Ascending aorta (tissue), 2 donors: ENCODE measurements at places on chromosomes 6 and 20. TPM values are rescaled to one million over a fixed set of nuclear protein-coding genes. Genes with fewer than 3 reads are reported as not detected.

GRCh38 chr6:21998582-21998981 is 298.3 kb downstream of the PRL start:
- H3K4me3 ChIP-seq: no peak overlapping the region
- no peaks in the 10 kb centered on the region for H3K36me3 ChIP-seq
- peaks cover 14% of the 10 kb centered on the region for H3K4me1 ChIP-seq
- no peaks in the 10 kb centered on the region for H3K27me3 ChIP-seq
- DNase-seq: no peak

DNA sequence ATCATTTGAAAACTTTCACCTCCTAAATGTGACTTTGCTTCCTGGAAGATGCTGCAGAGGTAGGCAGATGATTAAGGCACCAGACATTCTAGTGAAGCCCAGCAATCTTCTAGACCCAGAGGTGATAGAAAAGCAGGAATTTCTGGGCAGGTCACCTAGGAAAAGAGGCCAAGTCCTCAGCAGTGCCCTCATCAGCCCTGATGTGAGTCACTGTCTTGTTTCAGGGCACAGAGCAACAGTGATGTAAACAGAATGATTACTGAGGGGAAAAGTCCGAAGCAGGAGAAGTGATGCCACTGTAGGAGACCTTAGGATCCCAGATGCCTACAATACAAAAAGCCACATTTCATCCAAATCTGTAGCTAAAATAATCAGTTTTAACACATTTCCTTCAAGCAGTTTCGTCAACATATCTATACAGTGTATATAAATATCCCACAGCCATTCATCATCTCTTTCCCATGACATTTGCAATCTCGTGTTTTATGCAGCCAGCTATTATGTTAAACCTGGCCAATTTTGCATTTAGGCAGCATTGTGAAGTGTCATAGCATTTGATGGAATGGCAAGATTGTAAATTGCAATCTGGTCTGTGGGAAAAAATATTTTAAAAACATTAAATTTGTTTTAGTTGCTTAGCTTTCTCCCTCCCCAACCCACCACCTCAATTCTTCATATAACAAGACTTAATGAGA is 401.2 kb upstream of the RNF217 start:
- H3K27me3 ChIP-seq: no peaks in the 10 kb centered on the region
- no peak for DNase-seq
- no peak overlapping the region for H3K27ac ChIP-seq
- no peaks in the 10 kb centered on the region for H3K4me1 ChIP-seq
- H3K4me3 ChIP-seq: no peak overlapping the region

The ADISSP gene
- total RNA-seq: 48.4 TPM

The SCRT2 gene
- not detected for total RNA-seq

The SPAG4 gene
- total RNA-seq: 35.3 TPM

- no peaks in the 10 kb centered on the region for H3K27me3 ChIP-seq
- no peak overlapping the region for H3K27ac ChIP-seq
- DNase-seq: no peak
- no peaks in the 10 kb centered on the region for H3K36me3 ChIP-seq
These were observed 411.7 kb downstream of the EPM2A start for GRCh38 chr6:145323646-145324045.

The C6orf132 gene
- 1.3 TPM for total RNA-seq

GRCh38 chr6:16511723-16512489 is 249.4 kb downstream of the ATXN1 start:
- no peaks in the 10 kb centered on the region for H3K27me3 ChIP-seq
- DNase-seq: no peak
- H3K4me3 ChIP-seq: no peak overlapping the region
- H3K4me1 ChIP-seq: peaks cover 20% of the 10 kb centered on the region

GRCh38 chr20:59078231-59078630 is 35.6 kb upstream of the PRELID3B start:
- H3K4me1 ChIP-seq: no peaks in the 10 kb centered on the region
- H3K27ac ChIP-seq: no peak overlapping the region
- H3K27me3 ChIP-seq: no peaks in the 10 kb centered on the region
- no peak overlapping the region for H3K4me3 ChIP-seq
- no peaks in the 10 kb centered on the region for H3K36me3 ChIP-seq

The AVP gene
- total RNA-seq: not detected

The FAM209B gene
- total RNA-seq: not detected

- no peaks in the 10 kb centered on the region for H3K27me3 ChIP-seq
- H3K36me3 ChIP-seq: no peaks in the 10 kb centered on the region
- no peak for DNase-seq
- H3K4me3 ChIP-seq: no peak overlapping the region
- H3K27ac ChIP-seq: no peak overlapping the region
These were observed 40.9 kb upstream of the B4GALT5 start for GRCh38 chr20:49754596-49754995.

The F13A1 gene
- 91.9 TPM for total RNA-seq

- no peaks in the 10 kb centered on the region for H3K4me1 ChIP-seq
- DNase-seq: no peak
- no peak overlapping the region for H3K27ac ChIP-seq
- no peaks in the 10 kb centered on the region for H3K36me3 ChIP-seq
- H3K4me3 ChIP-seq: no peak overlapping the region
These were observed 50.3 kb upstream of the TXNDC5 start for GRCh38 chr6:7960848-7961247.

- H3K27ac ChIP-seq: peak overlapping the region; percentile 2
- H3K4me3 ChIP-seq: no peak overlapping the region
- DNase-seq: no peak
- H3K36me3 ChIP-seq: peaks cover 44% of the 10 kb centered on the region
These were observed 5.6 kb downstream of the CEBPB start for GRCh38 chr20:50196248-50196647.

- H3K36me3 ChIP-seq: no peaks in the 10 kb centered on the region
- no peak overlapping the region for H3K4me3 ChIP-seq
- peak overlapping the region; percentile 60 for H3K27ac ChIP-seq
- H3K27me3 ChIP-seq: no peaks in the 10 kb centered on the region
These were observed 78.8 kb downstream of the SLC24A3 start for GRCh38 chr20:19291024-19291817.

DNA sequence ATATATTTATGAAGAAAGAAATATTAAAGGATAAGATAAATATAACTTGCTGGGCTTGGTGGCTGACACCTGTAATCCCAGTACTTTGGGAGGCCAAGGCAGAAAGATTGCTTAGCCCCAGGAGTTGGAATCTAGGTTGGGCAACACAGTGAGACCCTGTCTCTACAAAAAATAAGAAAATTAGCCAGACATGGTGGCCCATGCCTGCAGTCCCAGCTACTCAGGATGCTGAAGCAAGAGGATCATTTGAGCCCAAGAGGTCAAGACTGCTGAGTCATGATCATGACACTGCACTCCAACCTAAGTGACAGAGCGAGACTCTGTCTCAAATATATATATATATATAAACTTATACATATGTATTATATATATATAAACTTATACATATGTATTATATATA is 164.0 kb downstream of the MRPL14 start:
- H3K4me3 ChIP-seq: no peak overlapping the region
- H3K36me3 ChIP-seq: no peaks in the 10 kb centered on the region
- H3K4me1 ChIP-seq: no peaks in the 10 kb centered on the region
- no peak for DNase-seq
- no peak overlapping the region for H3K27ac ChIP-seq

The MRS2 gene
- total RNA-seq: 3.2 TPM

- no peaks in the 10 kb centered on the region for H3K27me3 ChIP-seq
- no peak overlapping the region for H3K4me3 ChIP-seq
- H3K4me1 ChIP-seq: no peaks in the 10 kb centered on the region
- DNase-seq: no peak
- H3K36me3 ChIP-seq: no peaks in the 10 kb centered on the region
These were observed 10.5 kb upstream of the TTK start for GRCh38 chr6:79993911-79994309.

DNA sequence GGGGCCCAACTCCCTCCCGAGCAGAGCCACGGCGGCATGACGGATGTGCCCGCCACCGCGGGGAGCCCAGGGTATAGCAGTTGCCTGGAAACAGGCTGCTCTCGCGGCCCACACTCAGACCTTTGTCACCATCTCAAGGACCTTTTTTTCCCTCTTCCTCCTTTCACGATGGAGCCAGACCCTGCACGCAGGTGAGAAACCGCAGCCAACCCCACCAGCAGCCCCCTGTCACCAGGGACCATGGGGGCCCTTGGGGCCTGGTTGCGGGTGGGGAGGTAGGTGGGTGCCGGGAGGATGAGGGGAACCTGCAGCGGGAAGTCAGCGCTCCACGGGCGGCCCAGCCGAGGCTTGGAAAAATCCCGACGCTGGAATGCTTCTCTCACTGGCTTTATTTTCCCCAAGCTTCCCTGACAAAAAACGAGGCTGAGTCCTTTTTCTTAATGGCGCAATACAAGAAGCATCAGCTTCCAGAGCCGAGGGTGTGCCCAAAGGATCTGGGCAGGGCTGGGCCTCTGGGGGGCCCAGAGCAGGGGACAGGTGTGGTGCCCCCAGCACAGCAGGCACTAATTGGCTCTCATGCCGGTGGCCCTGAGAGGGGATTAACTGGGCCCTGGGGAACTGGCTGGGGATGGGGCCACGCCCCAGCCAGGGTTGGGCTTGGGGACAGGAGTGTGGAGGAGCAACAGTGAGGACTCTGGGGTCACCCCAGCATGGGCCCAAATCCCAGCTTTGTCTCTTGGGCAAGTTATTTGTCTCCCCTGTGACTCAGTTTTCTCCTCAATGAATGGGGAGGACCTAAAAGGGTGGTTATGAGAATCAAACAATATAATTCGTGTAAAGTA is 23.9 kb downstream of the NOL4L start:
- H3K4me3 ChIP-seq: no peak overlapping the region
- no peaks in the 10 kb centered on the region for H3K27me3 ChIP-seq

DNA sequence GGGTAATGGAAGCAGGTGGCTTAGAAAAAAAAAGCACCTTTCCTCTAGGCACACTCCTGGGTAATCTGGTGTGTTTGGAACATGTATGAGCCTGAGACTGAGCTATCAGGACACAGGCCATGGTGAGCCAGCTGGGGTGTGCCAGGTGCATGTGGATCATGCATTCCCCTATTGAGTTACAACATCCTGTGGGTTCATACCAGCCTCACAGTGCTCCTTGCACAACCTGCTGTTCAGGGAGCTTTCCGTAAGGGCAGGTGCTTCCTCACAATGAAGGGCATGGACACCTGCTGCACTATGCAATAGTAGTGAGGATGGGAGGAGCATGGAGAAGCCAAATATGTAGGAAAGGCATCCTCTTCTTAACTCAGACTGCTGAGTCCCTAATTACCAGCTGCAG is 197.2 kb upstream of the SUPT3H start:
- H3K27ac ChIP-seq: no peak overlapping the region
- H3K27me3 ChIP-seq: no peaks in the 10 kb centered on the region
- no peak overlapping the region for H3K4me3 ChIP-seq
- H3K36me3 ChIP-seq: no peaks in the 10 kb centered on the region

The IGF2R gene
- total RNA-seq: 104 TPM

The MCHR2 gene
- not detected for total RNA-seq

- H3K4me3 ChIP-seq: no peak overlapping the region
- peaks cover 34% of the 10 kb centered on the region for H3K4me1 ChIP-seq
- peak overlapping the region; percentile 86 for H3K27ac ChIP-seq
- H3K36me3 ChIP-seq: no peaks in the 10 kb centered on the region
- peak; percentile 81 for DNase-seq
These were observed 294.2 kb downstream of the FOXC1 start for GRCh38 chr6:1903780-1904465.

DNA sequence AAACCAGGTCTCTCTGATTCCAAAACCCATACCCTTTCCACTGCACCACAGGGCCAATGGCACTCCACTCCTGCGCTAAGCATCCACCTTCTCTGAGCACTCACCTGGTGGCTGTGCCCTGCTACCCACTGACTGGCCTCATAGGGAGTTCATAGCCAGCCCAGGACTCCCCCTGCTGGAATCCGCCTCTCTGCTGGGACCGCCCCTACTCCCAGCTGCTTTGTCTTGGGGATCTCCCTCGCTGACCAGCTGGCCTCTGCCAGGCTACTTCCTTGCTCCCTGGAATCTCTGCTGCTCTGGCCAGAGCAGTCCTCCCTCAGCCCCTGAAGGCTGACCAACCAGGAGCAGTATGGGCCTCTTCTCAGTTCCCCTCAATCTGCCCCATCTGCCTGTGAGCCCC is 129.7 kb downstream of the FAXC start:
- H3K27ac ChIP-seq: no peak overlapping the region
- no peak for DNase-seq

- DNase-seq: no peak
- H3K4me3 ChIP-seq: no peak overlapping the region
- H3K27me3 ChIP-seq: no peaks in the 10 kb centered on the region
These were observed 14.7 kb upstream of the ADGRF1 start for GRCh38 chr6:47056832-47057231.

The SLC17A2 gene
- not detected for total RNA-seq

- H3K4me3 ChIP-seq: peak overlapping the region; percentile 93
- no peaks in the 10 kb centered on the region for H3K36me3 ChIP-seq
- no peak for DNase-seq
- H3K27ac ChIP-seq: peak overlapping the region; percentile 85
- no peaks in the 10 kb centered on the region for H3K27me3 ChIP-seq
These were observed 1.7 kb upstream of the FBXO5 start for GRCh38 chr6:152984513-152984872.

GRCh38 chr6:161251345-161251744 is 22.5 kb downstream of the AGPAT4 start:
- H3K36me3 ChIP-seq: no peaks in the 10 kb centered on the region
- H3K27ac ChIP-seq: no peak overlapping the region
- no peaks in the 10 kb centered on the region for H3K27me3 ChIP-seq
